ENCODE measurements at places on chromosomes 5 and 9.

GRCh38 chr5:81506900-81507588 lies 113.1 kb upstream of the ACOT12 start:
- peak; percentile 92 for DNase-seq

- no peak for DNase-seq
These were observed 81.1 kb downstream of the EGFLAM start for GRCh38 chr5:38339446-38339845.

GRCh38 chr5:152501294-152501693 lies 96.2 kb upstream of the NMUR2 start:
- no peak for DNase-seq

DNA sequence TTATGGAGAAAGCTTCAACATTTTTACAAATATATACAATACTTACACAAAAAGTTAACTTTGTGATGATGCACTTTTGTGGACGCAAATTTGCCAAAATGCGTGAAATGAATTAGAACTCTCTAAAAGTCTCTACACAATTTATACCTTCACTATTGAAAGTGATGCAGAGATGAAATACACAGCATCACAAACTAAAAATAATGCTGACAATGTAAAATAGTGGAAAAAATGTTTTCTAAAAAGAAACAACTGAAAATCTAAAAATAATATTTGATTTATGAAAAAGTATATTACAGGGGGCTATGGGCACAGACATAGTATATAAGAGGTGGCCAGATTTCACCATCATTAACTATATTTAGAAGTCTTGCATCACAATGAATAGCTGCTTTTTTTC lies 188.8 kb downstream of the ADCY2 start:
- no peak for DNase-seq

- no peak for DNase-seq
These were observed 508 bp upstream of the SNCAIP start for GRCh38 chr5:122311497-122311960.

- DNase-seq = peak; percentile 9
These were observed 508.2 kb upstream of the WWC1 start for GRCh38 chr5:167783145-167783817.

DNA sequence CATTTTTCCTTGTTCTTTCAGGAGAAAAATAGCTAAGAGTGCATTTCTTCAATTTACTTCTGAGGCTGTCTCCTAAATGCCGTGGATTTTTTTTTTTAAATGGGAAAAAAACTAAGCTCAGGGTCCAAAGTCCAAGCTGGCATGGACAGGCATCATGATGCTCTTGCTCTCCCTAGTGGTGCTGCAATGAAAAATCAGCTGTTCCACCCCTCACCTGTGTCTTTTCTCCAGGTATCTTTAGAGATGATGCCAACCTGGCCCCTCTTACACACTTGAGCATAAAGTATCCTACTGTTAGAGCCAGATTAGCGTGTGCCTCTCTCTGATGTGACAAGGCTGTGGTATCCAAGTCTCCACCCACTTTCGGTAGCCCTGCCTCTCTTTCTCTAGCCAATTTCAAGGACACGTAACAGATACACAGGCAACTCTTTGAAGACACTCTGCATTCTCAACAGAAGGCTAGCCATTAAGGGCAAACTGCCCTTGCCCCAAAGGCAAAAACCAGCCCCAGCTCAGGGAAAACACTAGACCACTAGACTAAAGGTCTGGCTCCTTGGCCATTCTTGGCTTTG lies 208.8 kb downstream of the SAXO1 start:
- no peak for DNase-seq

GRCh38 chr5:146310540-146310939 lies 28.1 kb upstream of the POU4F3 start:
- DNase-seq = no peak

GRCh38 chr9:29319736-29320513 lies 1746.6 kb upstream of the C9orf72 start:
- no peak for DNase-seq

DNA sequence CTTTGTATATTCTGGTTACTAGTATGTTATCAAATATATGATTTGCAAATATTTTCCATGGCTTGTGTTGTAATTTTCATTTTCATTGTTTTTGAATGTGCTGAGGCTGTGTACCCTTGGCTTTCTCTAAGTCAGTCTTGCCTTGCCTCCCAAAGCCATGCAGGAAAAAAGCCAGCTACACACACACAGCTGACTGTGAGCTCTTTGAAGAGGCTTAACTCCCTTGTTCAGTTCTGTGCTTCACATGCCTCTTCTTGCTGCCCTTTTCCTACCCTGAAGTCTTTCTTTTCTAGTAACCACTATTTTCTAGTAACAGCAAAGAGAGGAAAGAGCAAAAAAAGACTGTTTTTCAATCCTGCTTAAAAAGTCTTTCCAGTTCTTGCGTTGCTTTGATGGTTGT lies 53.9 kb downstream of the KCNN2 start:
- no peak for DNase-seq

GRCh38 chr5:139650689-139651042 lies 2.5 kb downstream of the CXXC5 start:
- no peak for DNase-seq

DNA sequence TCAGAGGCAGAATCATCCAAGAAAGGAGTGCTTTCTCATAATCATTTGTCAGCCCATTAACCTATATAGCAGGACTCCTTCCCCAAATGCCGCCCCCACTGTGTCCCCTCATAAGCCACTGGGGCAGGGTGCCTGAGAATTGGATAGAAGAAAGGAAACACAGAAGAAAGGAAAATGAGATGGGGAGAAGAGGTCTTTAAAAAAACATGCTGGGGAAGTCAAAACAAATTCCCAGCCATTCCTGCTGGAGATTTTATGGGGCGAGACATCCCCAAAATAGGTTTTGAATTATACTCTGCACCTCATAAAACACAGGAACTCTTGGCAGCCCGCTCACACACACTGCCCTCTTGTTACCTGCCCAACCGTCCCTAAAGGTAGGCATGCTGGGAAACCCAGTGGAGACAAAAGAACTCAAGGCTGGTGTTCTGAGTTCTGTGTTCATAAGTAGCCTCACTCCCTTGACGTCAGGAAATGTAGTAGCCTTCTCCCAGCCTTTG lies 19.7 kb downstream of the ASTN2 start:
- no peak for DNase-seq

- no peak for DNase-seq
These were observed 438 bp downstream of the TRIP13 start for GRCh38 chr5:893137-893506.

DNA sequence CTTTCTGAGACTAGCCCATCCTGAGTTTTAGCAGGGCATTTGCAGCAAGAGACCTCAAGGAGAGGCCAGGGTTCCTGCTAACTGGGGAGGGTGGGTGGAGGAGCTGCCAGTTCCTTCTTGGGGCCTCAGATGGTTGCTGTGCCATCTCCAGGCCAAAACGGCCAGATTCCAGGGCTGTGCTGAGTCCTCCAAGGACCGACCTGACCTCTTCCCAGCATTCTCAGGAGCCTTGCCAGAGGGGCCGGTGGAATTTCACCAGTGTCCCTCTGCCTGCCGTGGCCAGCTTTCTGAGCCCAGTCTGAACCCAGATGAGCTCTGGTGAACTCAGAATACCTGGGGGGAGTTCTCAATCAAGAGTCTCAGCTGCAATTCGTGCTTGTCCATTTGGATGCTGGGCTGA lies 54.3 kb downstream of the TSTD2 start:
- no peak for DNase-seq

DNA sequence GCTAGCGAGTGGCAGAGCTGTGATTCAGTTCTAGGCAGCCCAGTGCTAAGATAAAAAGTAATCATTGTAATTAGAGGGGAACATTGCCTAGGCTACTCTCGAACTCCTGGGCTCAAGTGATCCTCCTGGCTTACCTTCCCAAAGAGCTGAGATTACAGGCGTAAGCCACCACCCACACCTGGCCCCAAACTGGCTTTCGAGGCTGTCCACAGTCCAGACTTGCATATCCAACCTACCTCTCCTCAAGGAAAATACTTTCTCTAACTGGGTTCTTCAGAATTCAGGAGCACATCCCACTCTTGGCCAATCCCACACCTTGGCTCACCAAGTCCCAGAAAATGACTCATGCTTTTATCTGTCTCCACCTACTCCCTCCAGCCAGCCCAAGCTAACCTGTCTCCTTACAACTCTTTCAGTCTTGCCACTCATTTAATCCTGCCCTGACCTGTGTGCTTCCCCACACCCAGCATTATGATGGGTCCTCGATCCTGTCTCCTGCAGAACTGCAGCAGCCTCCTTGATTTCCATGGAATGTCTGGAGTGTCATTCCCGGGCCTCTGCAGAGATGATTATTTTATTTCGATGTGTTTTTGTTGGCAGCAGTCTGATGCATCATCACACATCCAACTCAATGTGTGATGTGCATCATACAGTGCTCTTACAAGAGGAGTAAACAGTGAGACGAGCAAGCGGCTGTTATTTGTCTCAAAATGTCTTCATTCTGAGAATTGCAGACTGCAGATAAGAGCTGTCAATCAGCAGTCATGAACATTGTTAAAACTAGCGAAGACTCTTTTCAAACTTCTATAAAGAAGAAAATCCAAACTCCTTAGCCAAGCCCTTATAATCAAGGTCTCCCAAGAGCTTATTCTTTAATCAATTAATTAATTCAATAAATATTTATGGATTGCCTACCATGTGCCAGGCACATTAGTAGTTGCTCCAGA lies 167.3 kb downstream of the SEC61B start:
- DNase-seq = no peak

DNA sequence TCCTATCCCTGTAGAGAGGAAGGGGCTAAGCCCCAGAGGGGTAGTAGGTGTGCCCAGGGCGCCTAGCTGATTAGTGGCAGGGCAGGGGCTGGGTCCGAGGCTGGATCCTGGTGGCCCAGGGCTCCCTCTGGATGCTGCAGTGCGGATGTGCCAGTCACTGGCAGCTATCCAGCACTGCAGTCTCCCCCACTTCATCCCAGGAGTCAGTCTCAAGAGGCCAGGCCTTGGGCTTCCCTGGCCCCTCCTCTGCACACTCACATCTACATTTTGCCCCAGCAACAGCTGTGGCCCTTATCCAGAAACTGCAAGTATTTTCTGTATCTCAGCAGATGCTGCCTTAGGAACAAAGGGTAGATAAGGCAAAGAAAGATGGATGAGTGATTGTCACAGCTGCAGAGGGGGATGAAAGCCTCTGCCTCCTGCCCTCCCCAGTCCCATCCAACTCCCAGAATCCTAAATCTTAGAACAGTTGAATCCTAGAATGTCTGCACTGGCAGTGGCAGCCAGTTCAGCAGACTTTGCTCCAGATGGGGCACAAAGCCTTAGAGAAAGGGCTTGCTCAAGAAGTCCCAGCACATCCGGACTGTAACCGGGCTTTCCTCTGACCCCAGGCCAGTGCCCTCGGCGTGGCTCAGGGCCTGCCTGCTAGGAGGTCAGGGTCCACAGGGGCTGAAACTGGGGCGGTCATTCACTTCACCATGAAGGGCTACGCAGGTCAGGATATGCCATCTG lies 1.6 kb downstream of the ANXA6 start:
- DNase-seq = peak; percentile 7

DNA sequence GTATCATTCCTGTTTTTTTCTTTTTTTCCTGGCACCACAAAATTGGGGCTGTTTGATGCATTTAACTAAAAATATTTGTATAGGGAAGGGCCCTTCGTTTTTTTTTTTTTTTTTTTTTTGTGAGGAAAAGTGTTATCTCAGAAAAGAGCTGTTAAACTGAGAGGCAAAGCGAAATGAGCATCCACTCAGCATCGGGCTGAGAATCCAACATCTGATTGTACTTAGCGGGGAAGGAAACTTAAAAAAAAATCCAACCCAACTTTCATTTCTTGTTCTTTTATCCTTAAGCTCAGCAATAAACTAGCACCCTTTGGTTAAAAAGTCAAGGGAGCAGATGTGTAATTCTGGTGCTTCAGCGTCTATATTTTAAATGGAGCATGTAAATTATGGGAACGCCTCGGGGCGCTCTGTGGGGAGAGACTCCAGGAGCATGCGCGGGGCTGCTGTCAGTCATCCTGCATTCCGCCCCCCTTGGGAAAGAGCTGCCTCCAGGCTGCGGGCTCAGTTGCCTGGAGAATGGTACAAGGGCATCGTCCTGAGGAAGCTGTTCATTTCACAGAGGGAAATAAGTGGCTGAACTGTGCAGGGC lies 33.3 kb downstream of the DMRT2 start:
- DNase-seq = no peak

DNA sequence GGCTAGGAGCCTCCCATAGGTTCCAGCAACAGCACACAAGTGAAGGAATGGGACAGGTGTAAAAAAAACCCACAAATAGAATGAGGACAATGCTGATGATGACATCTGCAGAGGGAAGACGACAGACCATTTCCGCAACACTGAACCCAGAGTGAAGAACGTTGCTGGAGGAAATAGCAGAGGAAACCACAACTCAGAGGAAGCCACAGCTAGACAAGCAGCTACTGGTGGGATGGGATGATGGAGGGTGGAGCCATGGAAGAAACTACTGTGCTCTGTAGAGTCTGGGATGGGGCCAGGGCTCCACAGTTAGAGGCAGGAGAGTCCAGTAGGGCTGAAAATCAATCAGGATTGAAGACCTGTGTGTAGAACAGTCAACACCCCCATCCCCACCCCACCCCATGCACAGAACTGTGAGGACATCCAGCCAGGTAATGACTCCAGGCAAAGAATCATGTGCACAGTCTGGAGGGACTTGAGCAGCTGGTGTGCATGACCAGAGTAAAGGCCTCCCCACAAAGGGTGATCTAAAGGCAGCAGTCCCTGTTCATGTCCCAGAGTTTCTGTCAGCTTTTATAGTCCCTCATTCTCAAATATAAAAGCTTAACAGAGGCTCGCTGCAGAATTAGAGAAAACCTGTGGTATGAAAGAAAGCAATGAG lies 65.2 kb upstream of the SPIN1 start:
- DNase-seq = peak; percentile 35

GRCh38 chr5:172911976-172912375 lies 47.2 kb upstream of the RPL26L1 start:
- no peak for DNase-seq

GRCh38 chr9:110978516-110978915 lies 59.8 kb downstream of the LPAR1 start:
- no peak for DNase-seq

DNA sequence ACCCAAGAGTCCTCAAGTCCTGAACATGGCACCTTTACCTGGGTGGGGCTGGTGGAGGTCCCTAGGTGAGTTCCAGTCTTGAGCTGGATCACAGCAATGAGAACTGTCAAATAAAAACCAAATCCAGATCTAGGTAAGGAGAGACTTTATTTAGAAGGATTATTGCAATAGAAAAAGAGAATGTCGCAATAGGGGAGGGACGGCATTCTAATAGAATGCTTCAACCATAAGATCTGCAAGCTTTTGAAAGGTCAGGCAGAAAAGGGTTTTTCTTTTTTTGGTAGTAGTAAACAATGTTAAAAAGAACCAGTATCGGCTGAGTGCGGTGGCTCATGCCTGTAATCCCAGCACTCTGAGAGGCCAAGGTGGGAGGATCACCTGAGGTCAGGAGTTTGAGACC lies 5.2 kb upstream of the GCNT1 start:
- peak; percentile 63 for DNase-seq

DNA sequence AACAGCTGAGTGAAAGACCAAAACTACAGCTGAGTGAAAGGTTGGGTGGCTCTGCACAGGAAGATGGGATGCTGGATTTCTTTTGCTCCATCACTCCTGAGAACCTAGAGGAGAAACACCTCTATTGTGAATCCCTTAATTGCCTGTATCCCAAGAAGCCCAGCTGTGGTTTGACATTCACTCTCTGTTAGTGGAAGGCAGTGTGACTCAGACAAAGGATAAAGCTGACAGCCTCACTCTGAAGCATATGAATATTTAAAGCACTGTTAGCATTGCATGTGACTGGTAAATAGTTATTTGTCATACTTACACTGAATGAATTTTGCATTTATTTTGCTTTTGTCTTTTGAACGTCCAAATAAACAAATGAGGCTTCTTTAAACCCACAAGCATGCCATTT lies 367.1 kb upstream of the RIOK2 start:
- DNase-seq = no peak

Data from inflammatory macrophage (primary cell).